ENCODE measurements at places on chromosomes 7 and 10. TPM values are rescaled to one million over a fixed set of nuclear protein-coding genes. Genes with fewer than 3 reads are reported as not detected.

GRCh38 chr10:70715853-70716795 lies 43.8 kb downstream of the ADAMTS14 start:
- H3K4me1 ChIP-seq: no peaks in the 10 kb centered on the region
- no peaks in the 10 kb centered on the region for H3K27me3 ChIP-seq

Gene GPR85
- total RNA-seq: not detected

DNA sequence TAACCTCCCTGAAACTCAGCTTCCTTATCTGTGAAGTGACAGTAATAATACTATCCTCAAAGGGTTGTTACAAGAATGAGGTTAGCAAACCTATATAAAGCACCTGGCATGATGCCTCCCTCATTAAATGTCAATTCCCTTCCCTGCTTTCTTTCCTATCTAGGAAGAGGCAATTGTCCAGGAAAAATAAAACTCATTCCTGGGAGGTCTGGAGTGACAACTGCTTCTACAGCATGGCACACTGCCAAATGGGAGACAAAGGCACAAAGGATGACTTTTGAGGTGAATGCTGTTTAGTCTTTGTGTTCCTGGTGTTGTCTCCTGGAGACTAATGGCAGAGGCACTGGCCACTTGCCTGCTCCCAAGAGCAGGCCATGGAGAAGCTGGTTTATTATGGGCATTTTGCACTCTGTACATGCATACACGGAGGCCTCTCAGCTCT lies 32.2 kb upstream of the PDE1C start:
- DNase-seq: no peak
- no peaks in the 10 kb centered on the region for H3K4me1 ChIP-seq
- no peak overlapping the region for H3K27ac ChIP-seq
- no peaks in the 10 kb centered on the region for H3K27me3 ChIP-seq
- no peak overlapping the region for H3K4me3 ChIP-seq
- H3K36me3 ChIP-seq: no peaks in the 10 kb centered on the region

- no peak for DNase-seq
- no peaks in the 10 kb centered on the region for H3K4me1 ChIP-seq
- no peaks in the 10 kb centered on the region for H3K27me3 ChIP-seq
- peaks cover 47% of the 10 kb centered on the region for H3K36me3 ChIP-seq
- no peak overlapping the region for H3K4me3 ChIP-seq
- no peak overlapping the region for H3K27ac ChIP-seq
Observed at GRCh38 chr10:119353421-119353820, 146.1 kb downstream of the GRK5 start.

DNA sequence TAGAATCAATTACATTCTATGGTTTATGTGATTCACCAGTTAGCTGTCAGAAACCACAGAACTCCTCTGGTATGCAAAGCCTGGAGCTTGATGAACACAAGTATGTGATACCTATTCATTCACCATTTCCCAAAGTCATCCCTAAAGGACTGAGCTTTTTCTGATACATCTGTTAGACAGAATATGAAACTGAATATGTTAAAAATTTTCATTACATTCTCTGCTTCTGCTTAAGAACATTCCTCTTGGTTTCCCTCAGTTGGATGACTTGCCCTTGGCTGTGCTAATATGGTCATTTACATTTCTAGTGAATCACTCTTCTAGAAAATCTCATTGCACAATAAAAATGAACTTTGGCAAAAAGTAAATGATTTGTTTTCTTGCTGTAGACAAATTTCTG lies 10.8 kb upstream of the PON1 start:
- no peaks in the 10 kb centered on the region for H3K27me3 ChIP-seq
- no peaks in the 10 kb centered on the region for H3K36me3 ChIP-seq
- peaks cover 12% of the 10 kb centered on the region for H3K4me1 ChIP-seq

Measured in activated CD4-positive, alpha-beta memory T cell treated with anti-CD3 and anti-CD28 coated beads for 36 hours (primary cell).